Activated gamma-delta T cell treated with Interleukin-2 at 50 U/mL for 16 hours (primary cell): ENCODE measurements at places on chromosomes 13 and 19.

- DNase-seq, result no peak
These were observed 1.1 kb downstream of the FGF14 start for GRCh38 chr13:102400675-102401145.

GRCh38 chr13:23673867-23674605 lies 103.8 kb downstream of the TNFRSF19 start:
- no peak for DNase-seq

DNA sequence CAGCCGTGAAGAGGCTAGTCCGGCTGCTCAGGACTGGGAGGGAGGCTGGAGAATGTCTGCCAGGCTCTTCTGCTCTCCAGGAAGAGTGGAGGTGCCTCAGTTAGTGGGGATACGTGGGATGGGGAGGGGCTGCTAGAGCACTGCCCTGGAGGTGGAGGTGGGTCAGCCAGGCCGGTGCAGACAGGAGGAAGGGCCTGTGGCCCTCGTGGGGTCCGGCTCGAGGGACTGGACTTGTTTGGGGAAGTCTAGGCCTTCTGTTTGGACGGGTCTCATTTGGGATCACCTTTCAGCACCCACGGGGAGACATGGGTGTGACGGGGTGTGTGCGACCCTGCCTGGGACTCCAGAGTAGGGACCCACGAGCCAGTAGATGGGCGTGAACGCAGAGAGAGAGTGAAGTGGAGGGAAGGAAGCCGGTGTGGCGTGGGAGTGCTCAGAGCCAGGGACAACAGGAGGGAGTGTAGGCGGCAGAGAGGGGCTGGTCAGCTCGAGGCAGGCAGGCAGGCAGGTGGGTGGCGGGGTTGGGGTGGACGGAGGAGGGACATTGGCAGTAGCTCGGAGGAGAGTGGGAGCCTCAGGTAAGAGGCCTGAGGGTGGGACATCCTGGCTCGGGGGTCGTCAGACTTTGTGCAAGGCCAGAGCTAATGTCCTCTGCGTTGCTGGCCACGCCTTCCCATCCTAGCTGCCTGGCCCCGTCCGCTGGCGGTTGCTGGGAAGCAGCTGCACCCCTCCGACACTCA lies 11.5 kb downstream of the EPN1 start:
- DNase-seq, result no peak

GRCh38 chr13:46571909-46572595 lies 19.1 kb downstream of the LRCH1 start:
- no peak for DNase-seq

DNA sequence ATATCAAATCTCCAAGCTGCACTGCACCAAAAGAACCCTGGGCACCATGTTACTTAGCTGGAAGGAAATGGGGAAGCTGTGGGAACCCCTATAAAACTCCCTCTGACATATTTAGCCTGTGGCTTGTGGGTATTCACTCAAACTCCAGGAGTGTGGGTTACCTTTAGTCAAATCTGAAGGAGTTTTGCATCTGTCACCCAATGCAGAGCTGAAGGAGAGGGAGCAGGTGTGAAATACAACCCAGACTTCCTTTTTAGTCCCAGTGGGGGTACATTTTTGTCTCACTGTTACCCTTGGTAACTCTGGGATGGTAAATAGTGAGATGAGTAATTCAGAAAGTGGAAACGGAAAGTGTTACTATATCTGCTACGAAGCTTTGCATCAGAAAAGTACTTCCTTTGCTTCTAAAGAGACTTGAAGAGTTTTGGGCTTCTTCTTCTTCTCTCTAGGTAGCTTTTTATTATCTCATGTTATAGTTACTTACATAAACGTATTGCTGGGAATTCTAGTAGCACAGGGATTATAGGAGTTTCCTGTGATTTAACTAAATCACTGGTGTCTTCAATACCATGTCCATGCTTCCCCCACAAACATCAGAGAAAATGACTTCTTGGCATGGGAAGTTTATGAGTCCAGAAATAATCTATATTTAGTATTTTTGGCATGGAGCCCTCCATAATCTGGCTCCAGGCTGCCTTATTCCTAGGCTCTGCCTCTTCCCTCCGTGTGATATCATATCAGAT lies 105.9 kb downstream of the AKAP11 start:
- no peak for DNase-seq

DNA sequence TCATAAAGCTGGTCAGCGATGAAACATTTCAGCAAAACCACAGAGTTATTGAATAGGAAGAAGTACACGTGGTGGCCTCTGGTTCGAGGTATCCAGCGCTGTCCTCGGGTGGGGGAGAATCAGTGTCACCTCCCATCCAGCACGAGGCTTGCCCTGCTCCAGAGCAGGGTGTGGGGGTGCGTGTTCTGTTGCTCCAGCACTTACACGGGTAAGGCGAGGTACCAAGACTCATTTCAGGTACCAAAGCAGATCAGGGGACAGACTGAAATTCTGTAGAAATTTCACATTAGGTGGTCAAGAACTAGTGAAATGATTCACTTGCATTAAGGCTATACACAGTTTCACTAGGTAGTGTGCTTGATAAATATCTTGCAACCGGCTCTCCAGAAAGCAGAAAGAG lies 164.2 kb upstream of the SOX1 start:
- DNase-seq, result no peak

DNA sequence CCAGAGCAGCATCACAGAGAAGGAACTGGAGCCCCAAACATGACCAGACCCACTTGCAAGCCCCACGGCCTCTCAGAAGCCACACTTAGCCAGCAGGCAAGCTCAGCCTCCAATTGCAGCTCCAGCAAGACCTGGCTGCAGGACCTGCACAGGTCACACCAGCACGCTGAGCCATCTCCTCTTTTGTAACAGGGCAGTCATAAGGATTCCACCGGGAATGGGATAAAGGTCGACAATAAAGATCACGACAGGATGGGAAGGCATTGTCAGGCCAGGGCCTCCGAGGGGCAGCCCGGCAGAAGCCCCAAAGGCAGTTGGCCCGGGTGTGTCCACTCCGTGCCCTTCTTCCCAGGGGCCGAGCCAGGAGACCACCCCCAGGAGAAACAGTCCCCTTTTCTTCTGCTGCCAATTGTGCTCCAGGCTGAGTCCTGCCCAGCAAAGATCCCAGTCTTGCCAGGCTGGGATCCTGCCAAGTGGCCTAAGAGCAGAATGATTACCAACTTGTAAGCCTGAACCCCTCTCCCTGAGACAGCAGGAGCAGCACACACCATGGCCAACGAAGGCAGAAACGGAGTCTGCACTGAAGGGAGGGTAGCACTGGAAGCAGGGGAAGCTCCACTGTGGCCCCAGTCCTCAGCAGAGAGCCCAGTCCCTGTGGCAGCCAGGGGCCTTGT lies 12.5 kb downstream of the PEPD start:
- no peak for DNase-seq

- DNase-seq, result no peak
These were observed 23.3 kb downstream of the ELAVL1 start for GRCh38 chr19:7982103-7982502.

GRCh38 chr19:54216869-54217268 lies 5.9 kb downstream of the LILRB3 start:
- DNase-seq, result no peak

- no peak for DNase-seq
These were observed 74.2 kb downstream of the TUBGCP3 start for GRCh38 chr13:112513761-112514160.

DNA sequence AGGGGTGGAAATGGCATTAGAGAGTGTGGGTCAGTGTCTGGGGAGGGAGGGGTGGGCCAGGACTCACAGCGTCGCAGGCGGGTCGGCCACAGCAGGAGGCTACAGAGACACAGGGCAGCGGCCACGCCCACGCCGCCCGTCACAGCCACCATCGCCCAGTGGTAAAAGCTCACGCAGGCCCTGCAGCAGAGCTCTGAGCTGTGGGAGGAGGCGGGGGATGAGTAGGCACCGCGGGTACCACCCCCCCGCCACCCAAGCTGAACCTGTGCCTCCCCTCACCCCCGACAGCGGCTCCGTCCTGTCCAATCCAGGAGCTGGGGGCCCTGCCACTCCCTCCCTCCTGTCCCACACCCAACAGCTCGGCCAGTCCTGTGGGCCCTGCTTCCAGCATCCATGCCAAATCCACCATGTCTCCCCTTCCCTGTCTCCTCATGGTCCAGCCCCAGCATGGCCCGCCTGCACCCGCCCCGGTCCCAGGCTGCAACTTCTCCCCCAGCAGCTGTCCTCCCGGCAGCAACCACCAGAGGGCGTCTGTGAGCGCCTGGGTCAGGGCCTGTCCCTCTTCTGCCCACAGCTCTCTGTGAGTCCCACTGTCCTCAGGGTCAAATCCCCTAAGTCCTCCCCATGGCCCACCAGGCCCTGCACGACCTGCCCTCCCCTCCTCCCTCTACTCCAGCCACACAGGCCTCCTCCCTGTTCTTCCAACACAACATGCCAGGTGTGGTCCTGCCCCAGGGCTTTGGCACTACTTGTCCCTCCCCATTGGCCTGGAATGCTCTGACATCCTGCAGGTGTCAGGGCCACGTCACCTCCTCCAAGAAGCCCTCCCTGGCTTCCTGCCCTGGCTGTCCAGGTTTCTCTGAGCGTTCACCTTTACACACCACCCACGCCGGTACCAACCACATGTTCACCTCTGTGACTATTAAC lies 6.0 kb downstream of the TEKTIP1 start:
- DNase-seq, result peak; percentile 77
